ENCODE measurements at places on chromosomes 7 and 10.

GRCh38 chr10:72255977-72256729 lies 17.6 kb upstream of the DDIT4 start:
- H3K36me3 ChIP-seq: no peaks in the 10 kb centered on the region
- H3K27ac ChIP-seq: peak overlapping the region; percentile 90
- no peak for DNase-seq
- no peak overlapping the region for H3K4me3 ChIP-seq
- no peaks in the 10 kb centered on the region for H3K27me3 ChIP-seq
- H3K4me1 ChIP-seq: peaks cover 79% of the 10 kb centered on the region

GRCh38 chr10:3066317-3067117 lies 831 bp upstream of the PFKP start:
- no peak for DNase-seq
- H3K4me3 ChIP-seq: peak overlapping the region; percentile 69
- peaks cover 8% of the 10 kb centered on the region for H3K4me1 ChIP-seq

- DNase-seq: peak; percentile 16
- peaks cover 38% of the 10 kb centered on the region for H3K36me3 ChIP-seq
- H3K4me3 ChIP-seq: no peak overlapping the region
These were observed 44.6 kb upstream of the RSBN1L start for GRCh38 chr7:77651575-77652162.

DNA sequence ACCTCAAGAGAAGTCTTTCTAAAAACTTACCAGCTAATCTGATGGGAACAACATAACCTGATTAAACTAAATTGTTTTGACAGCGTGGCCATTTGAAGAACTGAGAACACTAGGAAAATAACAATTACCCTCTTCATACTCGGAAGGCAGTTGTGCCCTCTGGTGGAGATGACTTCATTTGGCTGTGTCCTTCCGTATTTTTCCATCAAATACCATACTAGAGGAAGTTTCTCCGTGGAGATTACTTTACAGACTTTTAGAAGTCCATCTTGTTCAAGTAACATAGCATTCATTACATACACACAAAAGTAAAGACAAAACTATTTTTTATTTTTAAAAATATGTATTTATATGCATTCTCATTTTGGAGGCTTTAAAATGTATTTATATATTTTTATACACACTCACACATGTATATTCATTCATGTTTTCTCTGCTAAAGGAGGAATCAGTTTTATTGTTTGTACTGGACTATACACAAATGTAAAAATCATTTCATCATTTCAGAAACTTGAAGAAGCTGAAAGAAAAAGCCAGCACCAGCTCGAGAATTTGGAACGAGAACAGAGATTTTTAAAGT lies 25.2 kb downstream of the SMNDC1 start:
- H3K4me3 ChIP-seq: no peak overlapping the region
- H3K27me3 ChIP-seq: peaks cover 3% of the 10 kb centered on the region
- H3K4me1 ChIP-seq: peaks cover 21% of the 10 kb centered on the region

DNA sequence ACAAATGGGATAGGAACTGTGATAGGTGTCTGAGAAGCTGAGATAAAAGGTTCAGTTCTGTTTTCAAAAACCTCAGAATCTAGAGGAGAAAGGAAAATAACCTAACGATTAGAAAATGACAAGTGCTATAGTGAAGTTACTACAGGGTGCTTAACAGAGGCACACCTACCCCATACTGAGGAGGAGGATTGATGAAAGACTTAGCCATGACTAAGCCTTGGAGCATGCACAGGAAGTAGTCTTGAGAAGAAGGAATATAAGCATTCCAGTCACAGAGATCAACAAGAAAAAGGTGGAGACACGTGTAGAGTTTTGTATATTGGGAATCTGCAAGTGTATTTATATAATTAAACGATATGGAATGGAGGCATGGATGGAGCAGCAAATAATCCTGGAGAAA lies 1225.5 kb upstream of the CELF2 start:
- no peaks in the 10 kb centered on the region for H3K36me3 ChIP-seq
- no peak overlapping the region for H3K27ac ChIP-seq
- H3K4me1 ChIP-seq: no peaks in the 10 kb centered on the region
- DNase-seq: no peak

GRCh38 chr7:111274857-111275256 lies 183.9 kb downstream of the LRRN3 start:
- no peaks in the 10 kb centered on the region for H3K36me3 ChIP-seq
- H3K27ac ChIP-seq: no peak overlapping the region
- H3K4me1 ChIP-seq: no peaks in the 10 kb centered on the region
- no peak for DNase-seq

DNA sequence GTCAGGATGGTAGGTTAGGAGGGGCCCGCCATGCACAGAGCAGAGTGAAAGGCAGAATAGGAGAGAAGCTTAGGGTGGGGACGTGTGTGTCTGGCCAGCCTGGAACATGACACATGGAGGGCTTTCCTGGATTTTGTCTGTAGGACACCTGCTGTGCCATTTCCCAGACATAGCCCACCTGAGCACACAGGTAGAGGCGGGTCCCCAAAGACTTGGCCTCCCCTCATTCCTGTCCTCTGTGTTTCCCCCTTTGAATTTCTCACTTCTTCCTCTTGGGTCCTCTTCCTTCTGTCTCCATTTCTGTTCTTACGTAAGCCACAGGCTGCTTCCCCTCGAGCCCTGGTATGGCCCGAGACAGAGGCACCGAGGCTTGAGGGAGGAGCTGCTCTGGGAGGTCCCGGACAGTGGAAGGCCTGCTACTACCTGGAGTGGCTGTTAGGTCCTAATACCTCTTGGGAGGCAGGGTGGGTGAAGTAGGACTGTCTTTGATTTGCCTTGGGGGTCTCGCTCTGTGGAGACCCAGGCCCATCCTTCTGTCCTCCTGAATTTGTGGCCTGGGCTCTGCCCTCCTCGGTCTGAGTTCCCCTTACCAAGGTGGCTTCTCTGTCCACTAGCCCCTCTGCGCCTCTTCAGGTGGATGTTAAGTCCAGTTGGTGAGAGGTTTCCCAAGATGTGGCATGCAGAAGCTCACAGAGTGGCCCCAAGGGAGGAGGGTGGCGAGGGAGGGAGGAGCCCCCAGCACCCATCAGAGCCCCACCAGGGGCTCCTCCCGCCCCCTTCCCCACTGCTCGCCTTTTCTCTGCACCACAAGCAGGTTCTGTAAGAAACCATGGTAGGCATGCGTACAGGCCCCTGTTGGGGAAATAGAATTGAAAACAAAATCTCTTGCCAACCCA lies 5.5 kb downstream of the ZNF775 start:
- H3K27ac ChIP-seq: peak overlapping the region; percentile 93
- peaks cover 18% of the 10 kb centered on the region for H3K36me3 ChIP-seq
- H3K4me3 ChIP-seq: peak overlapping the region; percentile 32
- peaks cover 4% of the 10 kb centered on the region for H3K27me3 ChIP-seq

GRCh38 chr7:122842971-122843370 lies 43.3 kb downstream of the CADPS2 start:
- no peak for DNase-seq
- H3K27ac ChIP-seq: no peak overlapping the region
- H3K27me3 ChIP-seq: peaks cover 3% of the 10 kb centered on the region
- no peaks in the 10 kb centered on the region for H3K4me1 ChIP-seq

DNA sequence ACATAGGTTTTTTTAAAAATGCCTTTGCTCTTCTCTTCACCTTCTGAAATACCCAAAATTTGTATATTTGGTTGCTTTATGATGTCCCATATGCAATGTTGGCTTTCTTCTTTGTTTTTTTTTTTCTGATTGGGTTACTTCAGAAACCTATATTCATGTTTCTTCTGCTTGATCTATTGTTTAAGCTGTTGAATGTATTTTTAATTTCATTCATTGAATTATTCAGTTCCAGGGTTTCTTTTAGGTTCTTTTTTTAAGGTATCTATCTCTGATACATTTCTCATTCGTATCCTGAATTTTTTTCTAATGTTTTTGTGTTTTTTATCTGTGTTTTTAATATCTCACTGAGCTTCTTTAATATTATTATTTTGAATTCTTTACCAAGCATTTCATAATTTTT lies 221.0 kb upstream of the MTPN start:
- H3K27ac ChIP-seq: no peak overlapping the region
- no peak overlapping the region for H3K4me3 ChIP-seq
- peaks cover 4% of the 10 kb centered on the region for H3K36me3 ChIP-seq
- no peaks in the 10 kb centered on the region for H3K27me3 ChIP-seq
- DNase-seq: no peak

DNA sequence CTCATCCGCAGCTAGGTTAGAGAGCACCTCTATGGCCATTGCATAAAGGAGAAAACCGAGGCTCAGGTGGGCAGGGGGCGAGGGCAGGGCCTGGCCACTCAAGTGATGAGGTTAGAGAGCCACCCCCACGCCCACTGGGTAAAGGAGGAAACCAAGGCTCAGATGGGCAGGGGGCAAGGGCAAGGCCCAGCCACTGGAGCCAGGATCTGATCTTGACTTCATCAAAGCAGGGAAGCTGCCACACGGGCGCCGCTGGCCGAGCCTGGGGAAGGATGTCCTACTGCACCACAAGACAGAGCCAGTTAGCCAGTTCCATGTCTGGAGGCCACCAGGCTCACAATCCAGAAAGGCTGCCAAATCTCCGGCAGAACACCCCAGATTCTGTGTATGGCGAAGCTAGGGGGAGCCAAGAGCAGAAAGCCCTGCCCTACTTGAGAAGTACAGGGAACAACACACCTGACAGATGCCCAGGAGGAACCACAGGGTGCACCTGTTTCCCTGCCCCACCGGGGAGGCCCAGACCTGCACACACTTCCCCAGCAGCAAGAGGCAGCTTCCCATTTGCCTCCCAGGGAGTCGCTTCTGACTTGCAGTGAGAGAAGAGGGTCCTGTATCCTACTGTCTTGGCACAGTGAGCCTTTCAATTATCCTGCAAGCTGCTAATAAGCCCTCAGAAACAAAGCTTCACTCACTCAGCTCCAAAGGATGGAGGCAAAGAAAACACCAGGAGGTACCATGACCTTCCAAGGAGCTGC lies 101.9 kb downstream of the TNS3 start:
- DNase-seq: no peak
- no peak overlapping the region for H3K4me3 ChIP-seq
- H3K4me1 ChIP-seq: peaks cover 72% of the 10 kb centered on the region
- peaks cover 6% of the 10 kb centered on the region for H3K27me3 ChIP-seq

- H3K4me1 ChIP-seq: no peaks in the 10 kb centered on the region
- no peak for DNase-seq
- no peak overlapping the region for H3K4me3 ChIP-seq
- H3K27me3 ChIP-seq: peaks cover 46% of the 10 kb centered on the region
- no peak overlapping the region for H3K27ac ChIP-seq
These were observed 134.7 kb downstream of the TMEM178B start for GRCh38 chr7:141208539-141208938.

DNA sequence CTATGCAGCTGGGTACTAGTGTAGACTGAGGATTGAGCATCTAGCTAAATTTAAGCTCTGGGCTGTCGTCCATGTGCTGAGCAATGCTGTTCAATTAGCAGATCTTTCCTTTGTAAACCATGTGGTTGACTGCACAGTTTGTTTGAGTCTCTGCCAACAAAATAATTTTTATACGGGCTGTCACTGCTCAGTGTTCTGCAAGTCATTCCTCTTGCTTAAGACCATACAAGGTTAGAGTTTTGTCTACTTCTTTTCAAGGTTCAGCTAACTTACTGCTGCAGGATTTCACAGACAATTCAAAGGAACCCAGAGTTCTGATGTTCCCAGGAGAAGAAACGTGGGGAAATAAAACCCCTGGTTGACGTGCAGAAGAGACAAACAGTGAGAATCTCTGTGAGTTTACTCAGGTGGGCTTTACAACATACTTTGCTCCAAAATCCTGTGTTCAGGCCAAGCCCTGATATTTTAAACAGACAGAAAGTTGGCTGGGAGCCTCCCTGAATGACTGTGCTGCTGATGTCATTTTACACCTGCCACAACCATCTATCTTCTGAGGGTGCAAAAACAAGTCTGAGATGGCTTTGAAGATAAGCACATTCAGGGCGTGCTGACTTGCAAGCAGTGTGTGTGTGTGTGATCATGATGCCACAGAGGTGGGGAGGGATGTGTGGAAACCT lies 177.1 kb upstream of the SVIL start:
- peaks cover 3% of the 10 kb centered on the region for H3K27me3 ChIP-seq
- no peak overlapping the region for H3K4me3 ChIP-seq
- no peak overlapping the region for H3K27ac ChIP-seq

GRCh38 chr10:51747216-51747615 lies 47.8 kb upstream of the CSTF2T start:
- peaks cover 21% of the 10 kb centered on the region for H3K4me1 ChIP-seq
- DNase-seq: no peak
- H3K4me3 ChIP-seq: no peak overlapping the region
- no peaks in the 10 kb centered on the region for H3K27me3 ChIP-seq
- H3K36me3 ChIP-seq: no peaks in the 10 kb centered on the region

DNA sequence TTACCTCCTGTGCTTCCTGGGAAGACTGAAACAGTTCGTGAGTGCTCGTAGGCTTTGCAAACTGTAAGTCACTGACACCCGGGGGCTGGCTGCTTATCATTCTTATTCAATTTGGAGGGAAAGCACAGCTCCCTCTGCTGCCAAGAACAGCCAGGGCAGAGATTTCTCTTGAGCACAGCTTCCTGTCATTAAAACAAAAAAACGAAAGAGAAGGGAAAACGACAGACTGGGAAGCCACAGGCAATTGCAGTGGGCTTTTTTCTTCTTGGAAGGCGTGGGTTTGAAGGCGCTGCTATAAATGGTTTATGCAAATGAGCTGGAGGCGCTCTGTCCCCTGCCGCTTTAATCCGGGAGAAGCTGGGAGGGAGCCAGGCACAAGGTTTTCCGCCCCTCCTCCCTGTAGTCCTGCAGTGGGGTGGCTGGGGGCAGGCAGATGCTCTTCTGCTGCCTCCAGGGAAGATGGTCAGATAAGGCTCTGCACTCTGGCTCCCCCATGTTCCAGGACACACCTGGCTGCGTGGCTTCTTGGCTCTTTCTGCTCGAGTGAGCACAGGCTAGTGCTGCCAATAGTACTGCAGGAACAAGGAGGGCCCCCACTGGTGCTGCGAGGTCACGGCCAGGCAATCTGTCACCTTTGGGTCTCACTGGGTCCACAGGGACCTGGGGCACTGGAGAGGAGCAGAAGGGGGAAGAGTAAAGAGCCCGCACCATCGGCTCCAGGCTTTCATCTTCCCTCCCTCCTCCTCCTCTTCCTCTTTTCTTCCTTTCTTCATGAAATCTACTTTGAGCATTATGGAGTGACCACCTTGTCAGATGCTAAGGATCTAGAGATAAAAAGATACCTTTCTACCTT lies 49.5 kb downstream of the NEURL1 start:
- H3K27me3 ChIP-seq: peaks cover 15% of the 10 kb centered on the region
- peak; percentile 42 for DNase-seq

GRCh38 chr7:117088623-117089194 lies 135.4 kb downstream of the ST7 start:
- H3K27me3 ChIP-seq: no peaks in the 10 kb centered on the region
- no peak for DNase-seq
- H3K36me3 ChIP-seq: no peaks in the 10 kb centered on the region
- H3K4me1 ChIP-seq: peaks cover 26% of the 10 kb centered on the region
- no peak overlapping the region for H3K27ac ChIP-seq

GRCh38 chr7:12684733-12685132 lies 2.7 kb upstream of the ARL4A start:
- H3K36me3 ChIP-seq: no peaks in the 10 kb centered on the region
- H3K27me3 ChIP-seq: peaks cover 7% of the 10 kb centered on the region
- no peak overlapping the region for H3K4me3 ChIP-seq
- peaks cover 30% of the 10 kb centered on the region for H3K4me1 ChIP-seq

- H3K4me3 ChIP-seq: no peak overlapping the region
- H3K4me1 ChIP-seq: peaks cover 69% of the 10 kb centered on the region
- H3K27me3 ChIP-seq: no peaks in the 10 kb centered on the region
These were observed 39.8 kb downstream of the GNA12 start for GRCh38 chr7:2804227-2804763.

GRCh38 chr10:6114805-6115341 lies 26.0 kb downstream of the RBM17 start:
- no peak for DNase-seq
- H3K4me3 ChIP-seq: no peak overlapping the region
- no peaks in the 10 kb centered on the region for H3K27me3 ChIP-seq
- H3K36me3 ChIP-seq: peaks cover 64% of the 10 kb centered on the region
- peaks cover 17% of the 10 kb centered on the region for H3K4me1 ChIP-seq

All from nephron progenitor cell (in vitro differentiated cells).